ENCODE measurements at places on chromosomes 16 and 17.

- DNase-seq = peak; percentile 4
These were observed at the start of gene ZNF385C for GRCh38 chr17:42097691-42098631. ZNF385C (minus strand) TSS chr17:42098473; CDS start chr17:42063056, 35,417 bp downstream.

DNA sequence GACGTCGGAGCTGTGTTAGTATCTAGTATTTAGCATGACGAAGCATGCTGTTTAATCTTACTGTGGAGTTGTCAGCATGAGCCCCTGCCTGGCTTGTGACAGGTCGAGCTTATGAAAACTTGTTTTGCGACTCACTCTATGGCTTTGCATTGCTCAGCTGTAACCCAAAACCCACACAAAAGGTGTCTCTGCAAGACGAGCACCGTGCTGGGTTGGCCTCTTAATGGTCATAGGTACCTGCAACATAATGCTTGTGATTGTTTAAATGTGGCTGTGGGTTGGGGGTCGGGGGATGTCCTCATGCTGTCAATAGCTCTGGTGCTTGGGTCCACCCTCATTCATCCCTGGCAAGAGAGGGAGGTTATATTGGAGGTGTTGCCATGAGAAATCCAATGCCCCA is 5.4 kb downstream of the NTN1 start:
- no peak for DNase-seq

DNA sequence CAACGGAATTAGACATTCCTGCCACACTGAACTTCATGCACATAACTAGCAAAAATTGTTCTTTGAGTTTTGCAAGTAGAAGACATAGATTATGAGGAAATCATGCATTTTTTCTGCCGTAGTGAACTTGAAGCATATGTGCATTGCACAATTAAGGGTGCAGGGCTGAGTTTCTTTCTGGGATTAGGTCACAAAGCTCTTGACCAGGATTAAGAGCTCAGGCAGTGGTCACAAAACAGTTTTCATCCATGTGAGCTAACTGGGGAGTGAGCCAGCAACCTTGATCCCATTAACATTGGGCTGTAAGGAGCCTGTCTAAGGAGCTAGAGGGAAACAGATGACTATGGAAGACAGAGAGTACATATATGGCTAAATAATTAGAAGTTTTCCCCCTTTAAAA is 143.7 kb downstream of the PMP22 start:
- DNase-seq = no peak

GRCh38 chr16:24005577-24005976 is 169.8 kb downstream of the PRKCB start:
- no peak for DNase-seq
